Foreskin keratinocyte (primary cell): ENCODE measurements at places on chromosomes 4 and X.
A peak's percentile ranks its signal among the peaks of the same experiment; 100 is the strongest.

- no peak for DNase-seq
Observed at GRCh38 chr4:114076899-114077570, 97.6 kb upstream of the ARSJ start.

DNA sequence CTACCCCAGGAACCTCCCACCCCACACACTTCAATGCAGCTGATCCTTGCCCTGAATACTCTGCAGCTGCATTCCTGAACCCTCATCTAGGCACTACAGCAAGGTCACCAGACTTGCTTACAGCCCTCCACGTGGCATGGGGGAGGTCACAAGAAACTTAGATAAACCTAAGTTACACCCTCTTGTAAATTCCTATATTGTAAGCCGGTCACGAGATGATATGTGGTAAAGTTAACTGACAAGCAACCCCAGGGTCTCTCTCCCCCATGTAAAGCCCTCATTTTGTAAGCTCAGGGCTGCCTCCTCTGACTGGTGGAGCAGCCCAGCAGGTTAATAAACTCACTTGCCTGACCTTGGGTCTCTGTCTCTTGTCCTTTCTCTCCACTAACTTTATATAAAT, 570.7 kb downstream of the PCDH7 start:
- no peak for DNase-seq

GRCh38 chr4:39814403-39815185, 116.7 kb downstream of the UBE2K start:
- DNase-seq: peak; percentile 26

- DNase-seq: no peak
Observed at GRCh38 chrX:112147206-112147605, 64.6 kb upstream of the TRPC5 start.

DNA sequence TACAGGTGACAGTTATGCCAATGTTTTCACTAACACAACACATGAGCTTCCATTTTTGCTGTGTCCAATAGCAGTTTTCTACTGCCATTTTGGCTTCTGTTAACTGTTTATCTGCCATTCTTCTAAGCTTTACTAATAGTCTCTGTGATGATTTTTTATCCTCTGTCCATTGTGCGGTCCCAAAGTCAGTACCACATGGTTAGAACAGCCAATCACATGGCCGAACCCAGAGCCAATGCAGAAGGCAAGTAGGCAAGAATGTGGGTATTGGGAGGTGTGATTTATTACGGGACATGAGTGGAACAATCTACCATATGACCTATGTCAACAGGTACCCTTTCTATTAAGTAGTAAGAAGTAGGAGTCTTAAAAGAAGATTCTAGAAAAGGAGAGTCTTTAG, 61.5 kb downstream of the GRIA2 start:
- DNase-seq: no peak

DNA sequence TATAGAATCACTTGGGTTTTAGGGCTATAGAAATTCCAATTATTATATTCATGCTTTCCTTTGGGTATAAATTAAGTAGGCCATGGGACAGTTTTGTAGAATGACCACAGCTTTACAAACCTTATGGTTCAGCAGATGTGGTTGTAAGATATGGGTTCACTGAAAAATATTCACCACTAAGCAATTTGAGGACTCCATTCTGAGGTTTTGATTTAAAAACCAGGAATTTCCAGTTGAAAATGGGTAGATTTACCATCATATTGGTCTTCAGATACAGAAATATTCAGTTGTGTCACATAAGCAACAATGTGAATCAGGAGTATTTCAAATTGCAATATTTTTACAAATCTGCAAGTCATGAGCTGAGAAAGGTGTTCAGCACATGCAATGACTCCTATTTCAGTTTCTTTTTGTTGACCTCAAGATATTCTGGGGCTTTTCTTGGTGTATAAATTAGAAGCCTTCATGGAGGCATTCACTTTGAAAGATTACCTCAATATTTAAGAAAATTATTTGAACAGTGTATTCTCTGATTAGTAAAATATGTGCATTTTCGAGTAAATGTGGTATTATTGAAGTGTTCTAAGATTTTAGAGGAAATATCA, 218.4 kb upstream of the HCCS start:
- DNase-seq: no peak

GRCh38 chrX:110015915-110016314, 13.0 kb downstream of the TMEM164 start:
- no peak for DNase-seq

DNA sequence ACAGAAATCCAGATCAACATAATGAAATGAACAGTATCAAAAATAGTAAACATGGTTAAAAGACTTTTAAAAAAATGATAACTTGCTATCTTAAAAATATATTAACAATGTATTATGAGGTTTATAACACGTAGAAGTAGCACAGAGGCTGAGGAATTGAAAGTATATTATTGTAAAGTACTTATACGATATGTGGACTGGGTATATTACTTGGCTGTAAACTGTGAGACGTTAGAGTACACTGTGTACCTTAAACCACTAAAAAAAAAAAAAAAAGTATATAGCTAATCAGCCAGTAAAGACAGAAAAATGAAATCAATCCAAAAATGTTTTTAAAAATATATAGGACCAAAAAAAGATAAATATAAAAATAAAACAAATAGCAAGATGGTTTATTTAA, 120.6 kb downstream of the TET2 start:
- no peak for DNase-seq

DNA sequence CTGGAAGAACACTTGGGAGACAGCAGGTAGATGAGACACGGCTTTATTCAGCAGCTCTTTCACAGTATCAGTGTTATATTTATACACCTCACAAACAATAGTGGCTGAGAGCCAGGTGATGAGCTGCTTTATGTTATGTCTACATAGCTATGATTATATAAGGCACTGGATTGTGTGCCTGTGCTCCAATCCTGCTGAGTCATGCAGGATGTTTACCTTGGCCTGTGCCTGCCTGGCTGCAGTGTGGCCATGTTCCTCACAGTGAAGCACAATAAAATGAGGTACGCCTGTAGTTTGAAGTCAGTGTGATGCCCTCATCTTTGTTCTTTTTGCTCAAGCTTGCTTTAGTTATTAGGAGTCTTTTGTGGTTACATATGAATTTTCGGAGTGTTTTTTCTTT, 31.3 kb downstream of the CXCL13 start:
- peak; percentile 94 for DNase-seq
